ENCODE measurements at places on chromosomes 6 and 20. TPM values are rescaled to one million over a fixed set of nuclear protein-coding genes. Genes with fewer than 3 reads are reported as not detected.

- DNase-seq, result no peak
Measured at GRCh38 chr20:53331151-53331973, 262.3 kb downstream of the ZNF217 start.

DNA sequence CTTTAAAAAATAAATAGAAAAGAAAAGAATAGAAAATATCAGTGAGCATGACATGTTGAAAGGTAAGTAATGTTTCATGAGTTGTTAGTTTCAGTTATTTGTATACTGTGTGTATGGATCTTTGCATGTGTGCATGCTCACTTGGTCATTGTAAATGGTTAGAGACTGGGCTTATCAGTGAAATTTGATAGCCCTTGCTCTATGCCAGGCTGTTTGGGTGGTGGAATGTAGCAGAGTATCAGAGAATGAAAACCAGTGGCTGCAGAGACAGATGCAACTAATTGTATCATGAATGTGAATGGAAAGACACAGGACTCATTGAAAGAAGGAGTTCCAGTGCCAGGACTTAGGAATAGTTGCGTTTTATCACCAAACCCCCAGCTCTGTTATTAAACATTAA is 4.2 kb downstream of the GSTA2 start:
- DNase-seq, result no peak

- DNase-seq, result no peak
Measured at GRCh38 chr20:49680484-49680883, 33.2 kb downstream of the B4GALT5 start.

DNA sequence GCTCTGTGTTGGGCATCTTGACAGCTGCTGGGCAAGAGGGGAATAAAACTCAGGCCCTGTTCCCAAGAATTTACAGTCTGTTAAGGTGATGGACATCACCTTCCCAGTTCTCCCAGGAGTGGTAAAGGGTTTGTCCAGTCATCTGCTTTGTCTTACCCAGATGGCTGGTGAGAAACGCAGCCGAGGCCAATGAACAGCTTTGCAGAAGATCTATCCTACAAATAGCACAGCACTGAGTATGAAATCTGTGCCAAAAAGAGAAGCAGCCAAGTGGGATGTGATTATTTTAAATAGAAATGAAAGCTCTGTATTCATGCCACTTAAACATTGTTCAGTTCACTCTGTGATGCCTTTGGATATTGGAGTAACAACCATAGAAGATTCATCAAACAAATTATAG is 132.7 kb upstream of the SLC22A16 start:
- no peak for DNase-seq

GRCh38 chr6:84492241-84493165 is 265.1 kb upstream of the CEP162 start:
- DNase-seq, result no peak

DNA sequence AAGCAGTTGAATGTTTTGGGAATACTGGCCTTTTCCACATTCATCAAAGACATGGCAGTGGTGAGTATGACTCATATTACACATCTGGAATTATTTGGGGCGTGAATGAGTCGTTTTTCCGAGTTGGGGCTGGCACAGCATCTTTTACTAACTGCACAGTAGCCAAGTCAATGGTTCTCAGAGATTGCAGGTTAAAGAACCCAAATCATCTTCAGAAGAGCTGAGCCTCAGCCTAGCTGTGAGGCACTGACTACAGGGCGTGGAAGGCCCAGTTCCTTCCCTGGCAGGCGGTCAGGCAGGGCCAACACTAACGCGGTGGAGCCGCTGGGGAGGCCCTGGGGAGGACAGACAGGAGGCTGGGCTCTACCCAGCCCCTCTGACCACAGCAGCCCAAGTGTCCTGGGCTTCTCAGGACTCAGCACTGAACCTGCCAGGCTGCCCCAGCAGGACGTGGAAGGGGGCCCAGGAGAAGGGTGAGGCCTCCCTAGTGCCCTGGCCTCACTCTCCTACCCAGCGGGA is 20.1 kb upstream of the HELZ2 start:
- DNase-seq, result no peak

DNA sequence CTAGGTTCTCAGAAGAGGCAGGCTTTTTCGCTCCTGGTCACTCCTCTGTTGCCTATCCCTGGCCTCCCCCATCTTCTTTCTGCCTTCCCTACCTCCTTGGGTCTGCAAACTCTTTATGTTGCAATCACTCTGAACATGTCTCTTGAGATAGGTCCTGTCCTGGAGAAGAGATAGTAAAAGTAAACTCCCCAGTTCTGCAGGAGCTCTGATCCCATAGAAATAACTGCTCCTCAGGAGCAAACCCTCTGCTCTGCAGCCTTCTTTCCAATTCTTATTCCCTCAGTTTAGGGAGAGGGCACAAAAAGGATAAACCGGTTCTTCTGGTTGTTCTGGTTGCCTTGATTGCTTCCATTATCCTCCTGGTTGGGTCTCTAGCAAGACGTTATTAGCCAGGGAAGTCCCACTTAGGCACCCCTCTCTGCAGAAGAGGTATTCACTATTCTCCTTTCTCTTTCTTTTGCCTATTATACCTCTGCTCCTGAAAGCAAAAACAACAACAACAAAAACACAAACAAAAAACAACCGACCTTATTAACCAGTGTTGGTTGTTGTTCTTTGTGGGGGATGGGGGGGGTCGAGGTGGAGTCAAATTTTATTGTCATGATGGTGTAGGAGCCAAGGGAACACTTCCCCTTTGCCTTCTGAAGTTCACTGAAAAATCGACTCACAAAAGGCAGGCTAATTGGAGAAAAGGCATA is 973 bp downstream of the TRIM38 start:
- DNase-seq, result peak; percentile 38

GRCh38 chr6:15408758-15409157 is 162.9 kb downstream of the JARID2 start:
- DNase-seq, result no peak

DNA sequence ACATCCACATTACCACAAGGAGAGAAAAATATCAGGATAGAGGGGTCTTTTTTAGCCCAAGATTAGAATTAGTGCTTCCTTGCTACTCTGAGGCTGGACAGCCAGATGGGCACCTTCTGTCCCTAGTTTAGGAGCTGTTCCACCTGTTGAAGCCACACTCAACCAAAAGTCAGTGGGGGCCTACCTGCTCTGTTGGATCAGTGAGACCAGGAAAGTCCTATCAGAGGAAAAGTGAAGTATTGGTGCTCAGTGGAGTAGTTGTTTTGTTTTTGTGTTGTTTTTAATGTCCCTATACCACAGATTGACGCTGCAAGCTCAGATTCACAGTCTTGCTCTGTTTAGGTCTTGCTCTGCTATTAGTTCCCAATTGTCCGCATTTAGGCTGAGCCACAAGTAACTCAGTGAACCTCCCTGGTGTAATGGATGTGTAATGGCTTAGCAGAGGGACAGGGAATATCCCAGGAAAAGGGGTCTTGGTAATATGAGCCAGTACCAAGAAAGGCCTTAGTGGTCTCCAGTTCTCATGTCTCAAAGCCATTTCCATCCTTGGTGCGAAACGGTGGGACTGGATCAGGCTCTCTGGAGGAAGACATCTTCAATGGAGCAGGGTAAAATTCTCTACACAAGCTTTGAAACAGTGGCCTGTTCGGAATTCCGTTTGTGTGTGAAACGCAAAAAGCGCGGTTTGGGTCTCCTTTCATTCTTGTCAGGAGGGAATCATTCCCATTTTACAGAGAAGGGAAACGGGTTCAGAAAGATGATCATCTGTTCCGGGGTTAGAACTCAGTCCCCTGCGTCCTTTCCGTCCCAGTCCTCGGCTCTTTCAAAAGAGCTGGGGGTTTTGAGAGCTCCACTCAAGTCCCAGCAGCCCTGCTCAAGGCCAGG is 631 bp upstream of the PABPC1L start:
- DNase-seq, result no peak

GRCh38 chr20:60331688-60332300 is 373.6 kb downstream of the CDH26 start:
- DNase-seq, result no peak

- no peak for DNase-seq
Measured at GRCh38 chr20:20731000-20731944, 18.8 kb upstream of the RALGAPA2 start.

- no peak for DNase-seq
Measured at GRCh38 chr6:149213829-149214228, 103.7 kb upstream of the TAB2 start.

DNA sequence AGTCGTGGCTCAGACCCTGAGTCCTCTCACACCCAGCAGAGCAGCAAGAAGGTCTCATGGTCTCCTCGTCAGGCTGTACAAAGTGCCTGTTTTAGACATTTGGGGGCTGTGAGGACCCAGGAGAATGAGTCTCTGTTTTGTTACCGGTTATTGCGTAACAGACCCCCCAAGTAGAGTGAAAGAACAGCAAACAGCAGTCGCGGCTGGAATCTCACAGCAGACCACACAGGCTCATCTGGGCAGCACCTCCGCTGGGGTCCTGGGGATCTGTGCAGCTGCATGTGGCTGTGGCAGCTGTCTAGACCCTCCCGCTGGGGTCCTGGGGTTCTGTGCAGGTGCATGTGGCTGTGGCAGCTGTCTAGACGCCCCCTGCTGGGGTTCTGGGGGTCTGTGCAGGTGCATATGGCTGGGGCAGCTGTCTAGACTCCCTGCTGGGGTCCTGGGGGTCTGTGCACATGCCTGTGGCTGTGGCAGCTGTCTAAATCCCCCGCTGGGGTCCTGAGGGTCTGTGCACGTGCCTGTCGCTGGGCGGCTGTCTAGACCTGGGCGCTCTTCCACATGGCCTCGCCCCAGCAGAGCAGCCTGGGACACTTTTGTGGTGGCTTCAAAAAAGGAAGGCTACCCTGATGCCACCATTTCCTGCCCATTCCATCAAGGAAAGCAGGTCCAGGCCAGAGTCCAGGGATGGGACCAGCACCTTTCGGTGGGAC is 24.7 kb downstream of the ENTPD6 start:
- no peak for DNase-seq

GRCh38 chr6:91681296-91681695 is 1094.4 kb upstream of the MAP3K7 start:
- no peak for DNase-seq

DNA sequence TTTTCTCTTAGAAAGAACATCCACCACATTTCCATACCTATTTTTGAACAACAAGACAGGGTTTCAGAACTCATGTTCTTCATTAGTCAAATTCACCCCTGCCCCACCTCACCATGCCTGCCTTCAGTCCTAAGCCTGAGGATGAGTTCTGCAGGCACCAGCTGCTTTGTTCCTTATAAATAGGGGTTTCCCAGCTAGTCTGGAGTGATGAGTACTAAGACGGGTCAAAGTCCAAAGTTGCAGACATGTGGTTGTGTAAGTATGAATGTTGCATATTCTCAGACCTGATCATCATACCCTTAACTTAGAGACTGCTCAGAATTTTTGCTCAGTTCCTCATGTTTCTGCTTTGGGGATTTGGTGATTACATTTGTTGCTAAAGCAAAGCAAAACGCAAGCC is 257.7 kb upstream of the CDYL start:
- no peak for DNase-seq

DNA sequence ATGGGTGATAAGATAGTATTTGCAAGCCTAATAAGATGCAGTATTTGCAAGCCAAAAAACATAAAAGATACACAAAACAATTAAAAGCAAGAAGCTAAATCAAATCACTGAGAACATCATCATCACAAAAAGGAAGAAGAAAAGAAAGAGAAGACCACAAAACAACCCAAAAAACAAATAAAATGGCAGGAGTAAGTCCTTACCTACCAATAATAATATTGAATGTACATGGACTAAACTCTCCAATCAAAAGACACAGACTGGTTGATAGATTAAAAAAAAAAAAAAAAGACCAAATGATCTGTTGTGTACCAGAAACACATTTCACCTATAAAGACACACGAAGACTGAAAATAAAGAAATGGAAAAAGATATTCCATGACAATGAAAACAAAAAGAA is 37.7 kb downstream of the ECHDC1 start:
- DNase-seq, result no peak

GRCh38 chr20:41308290-41308711 is 9.2 kb downstream of the ZHX3 start:
- DNase-seq, result no peak

- DNase-seq, result no peak
Measured at GRCh38 chr6:106619223-106619622, 10.1 kb downstream of the RTN4IP1 start.

DNA sequence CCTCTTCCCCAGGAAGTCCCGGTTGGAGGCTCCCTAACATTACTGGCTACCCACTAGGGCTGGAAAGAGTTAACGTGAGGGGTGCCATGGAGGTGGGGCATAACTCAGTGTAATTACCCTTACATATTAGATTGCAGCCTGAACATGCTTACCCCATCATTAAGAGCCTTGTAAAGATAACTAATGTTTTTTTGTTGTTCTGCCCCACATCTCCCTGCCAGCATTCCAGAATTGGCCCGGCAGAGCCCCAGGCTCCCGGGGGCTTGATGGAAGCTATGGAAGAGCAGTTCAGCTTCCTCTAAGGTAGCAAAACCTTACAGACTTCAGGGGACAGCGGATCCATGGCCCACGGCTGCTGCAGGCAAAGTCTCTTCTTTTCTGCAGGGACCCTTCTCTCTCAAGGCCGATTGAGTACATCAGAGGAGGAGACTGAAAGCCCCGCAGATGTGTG is 166.1 kb upstream of the FOXQ1 start:
- no peak for DNase-seq

GRCh38 chr6:79404677-79405076 is 132.6 kb downstream of the LCA5 start:
- DNase-seq, result no peak

DNA sequence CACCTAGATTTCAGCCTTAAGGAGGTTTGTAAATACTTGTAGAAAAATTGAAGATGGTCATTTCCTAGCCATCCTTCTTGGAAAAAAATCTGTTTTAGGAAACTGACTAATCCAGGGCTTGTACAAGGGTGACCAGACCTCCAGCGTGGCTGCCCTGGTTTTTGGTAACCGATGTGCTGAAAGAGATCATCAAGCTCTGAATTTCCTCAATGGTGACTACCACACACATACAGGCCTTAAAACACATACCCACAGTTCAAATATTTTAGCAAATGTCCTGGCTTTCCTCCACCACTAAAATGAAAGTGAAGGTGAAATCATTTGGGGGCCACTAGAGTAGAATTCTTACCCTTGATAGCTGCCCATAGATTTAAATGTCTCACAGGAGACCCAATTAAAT is 215.3 kb upstream of the SUPT3H start:
- no peak for DNase-seq

DNA sequence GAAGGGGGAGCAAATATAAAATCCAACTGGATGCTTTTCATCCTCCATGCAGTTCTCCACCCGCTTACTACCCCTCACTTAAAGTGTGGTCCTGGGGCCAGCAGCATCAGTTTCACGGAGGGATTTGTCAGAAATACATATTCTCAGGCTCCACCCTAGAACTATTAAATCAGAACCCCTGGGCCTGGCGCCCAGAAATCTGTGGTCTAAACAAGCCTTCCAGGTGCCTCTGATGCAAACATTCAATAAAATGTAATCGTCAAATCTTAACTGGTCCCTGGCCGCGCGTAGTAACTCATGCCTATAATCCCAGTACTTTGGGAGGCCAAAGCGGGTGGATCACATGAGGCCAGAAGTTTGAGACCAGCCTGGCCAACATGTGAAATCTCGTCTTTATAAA is 47.7 kb downstream of the ATXN1 start:
- DNase-seq, result no peak

The TTLL9 gene
- total RNA-seq, result not detected

The HLA-DRA gene
- total RNA-seq, result 173 TPM

The SLC22A2 gene
- total RNA-seq, result not detected

The PLEKHG1 gene
- total RNA-seq, result 9.7 TPM

The ZNF165 gene
- 6.3 TPM for total RNA-seq

The ERMARD gene
- total RNA-seq, result 16.2 TPM

The CLVS2 gene
- total RNA-seq, result not detected

The SIRPD gene
- total RNA-seq, result not detected

The SLC25A27 gene
- 8.8 TPM for total RNA-seq

The GCNT2 gene
- total RNA-seq, result 14.3 TPM

The FAM83D gene
- 84.0 TPM for total RNA-seq

The PRL gene
- total RNA-seq, result not detected

The GSTA4 gene
- not detected for total RNA-seq

The UQCC2 gene
- 145 TPM for total RNA-seq

The TSBP1 gene
- not detected for total RNA-seq
